SK-MEL-5 (cell line): ENCODE measurements at places on chromosomes 3 and 15.
A peak's percentile ranks its signal among the peaks of the same experiment; 100 is the strongest.

DNA sequence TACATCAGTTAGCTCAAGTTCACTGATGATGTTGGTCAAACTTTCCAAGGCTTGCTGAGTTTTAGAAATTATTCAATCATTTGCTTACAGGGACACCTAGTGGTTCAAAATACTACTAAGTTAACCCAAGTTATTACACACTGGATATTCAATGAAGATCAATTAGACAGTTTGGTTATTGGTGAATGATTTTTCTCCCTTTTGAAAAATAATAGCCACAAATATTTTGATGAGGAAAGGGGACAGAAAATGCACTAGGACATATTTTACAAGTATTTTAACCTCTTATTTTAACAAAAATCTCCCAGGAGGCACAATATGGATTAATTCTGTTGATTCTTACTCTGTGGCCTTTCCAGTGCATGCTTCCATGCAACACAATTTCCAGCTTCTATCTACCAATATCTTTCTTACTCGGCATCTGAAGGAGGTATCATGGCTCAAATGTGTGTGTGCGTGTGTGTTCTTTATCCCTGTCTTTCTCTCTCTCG is 20.1 kb upstream of the GOLGA6L2 start:
- DNase-seq = peak; percentile 65

- DNase-seq = no peak
Observed at GRCh38 chr3:142958707-142959106, 4.8 kb downstream of the PAQR9 start.

DNA sequence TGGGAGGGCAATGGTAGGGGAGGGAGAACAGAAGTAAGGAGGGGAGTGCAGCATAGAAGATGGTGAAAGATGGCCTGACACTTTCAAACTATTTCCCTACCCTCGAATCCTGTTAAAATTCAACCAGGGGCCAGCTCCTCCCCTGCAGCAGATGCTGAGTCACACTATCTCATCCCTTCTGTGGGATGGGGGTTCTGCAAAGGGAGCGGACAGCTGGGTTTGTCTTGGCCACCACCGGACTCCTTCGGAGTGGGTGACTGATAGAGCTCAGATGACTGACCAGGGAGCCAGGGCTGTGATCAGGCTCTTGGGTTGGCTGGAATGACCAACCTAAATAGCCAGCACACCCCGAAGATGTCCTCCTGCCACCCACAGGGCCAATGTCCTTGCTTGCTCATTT is 33.6 kb upstream of the TMCC1 start:
- no peak for DNase-seq

GRCh38 chr3:86828751-86829150 is 162.2 kb downstream of the VGLL3 start:
- no peak for DNase-seq
